ENCODE measurements at places on chromosomes 6 and 20. TPM values are rescaled to one million over a fixed set of nuclear protein-coding genes. Genes with fewer than 3 reads are reported as not detected.

Gene ADAM33
- polyA plus RNA-seq: 5.6 TPM

Gene KIAA1755
- 6.2 TPM for polyA plus RNA-seq

Gene MEP1A
- polyA plus RNA-seq: not detected

Gene RNGTT
- polyA plus RNA-seq: 4.5 TPM

Gene RSPO3
- 0.20 TPM for polyA plus RNA-seq

Gene MOG
- polyA plus RNA-seq: 0.19 TPM

Gene TRIM38
- polyA plus RNA-seq: 1.3 TPM

Gene SPATA25
- 4.3 TPM for polyA plus RNA-seq

Gene DDX43
- polyA plus RNA-seq: 0.12 TPM

Gene TIAM2
- 7.5 TPM for polyA plus RNA-seq

Gene PPP1R14C
- polyA plus RNA-seq: 41.9 TPM

Gene TSHZ2
- polyA plus RNA-seq: 1.5 TPM

Gene LY6G6F
- polyA plus RNA-seq: not detected

Gene NHLRC1
- polyA plus RNA-seq: 0.73 TPM

Gene SLC22A7
- not detected for polyA plus RNA-seq

Gene KCNB1
- 0.99 TPM for polyA plus RNA-seq

Gene CLIC5
- polyA plus RNA-seq: 53.6 TPM

Gene AKAP7
- 1.8 TPM for polyA plus RNA-seq

Gene TBX18
- polyA plus RNA-seq: 5.0 TPM

Gene CAGE1
- not detected for polyA plus RNA-seq

Gene C6orf89
- 22.5 TPM for polyA plus RNA-seq

Gene GGTLC1
- not detected for polyA plus RNA-seq

Gene BFSP1
- 0.44 TPM for polyA plus RNA-seq
